ENCODE measurements at places on chromosomes 7 and 10.

DNA sequence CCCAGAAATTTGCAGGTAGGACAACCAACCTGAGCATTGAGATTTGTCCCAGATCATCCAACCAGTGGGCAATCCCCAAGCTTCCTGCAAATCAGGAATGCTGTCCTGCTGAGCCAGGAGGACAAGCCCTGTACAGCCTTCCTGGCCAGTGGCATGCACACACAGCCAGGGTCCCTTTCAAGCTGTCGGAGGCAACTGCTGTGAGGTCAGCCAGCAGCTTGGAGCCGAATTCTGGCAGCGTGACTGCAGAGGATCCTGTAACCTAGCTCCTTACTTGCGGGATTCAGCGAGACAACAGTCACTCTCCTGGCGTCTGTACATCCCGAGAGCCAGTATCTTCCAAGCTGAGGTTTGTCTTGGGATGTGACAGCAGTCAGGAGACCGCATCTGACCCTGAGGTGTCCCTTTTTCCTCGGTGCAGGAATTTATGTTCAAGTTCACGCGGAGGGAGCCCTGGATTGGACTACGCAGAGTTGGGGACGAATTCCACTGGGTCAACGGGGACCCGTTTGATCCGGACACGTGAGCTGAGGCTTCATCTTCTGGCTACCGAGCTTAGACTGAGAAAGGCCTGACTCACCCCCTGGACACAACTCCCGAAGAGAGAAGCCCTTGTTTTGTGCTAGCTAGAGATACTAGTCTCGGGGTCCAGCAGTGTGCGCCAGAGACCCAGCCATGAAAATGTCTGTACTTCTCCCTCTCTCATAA is 18.3 kb downstream of the CLEC2L start:
- no peak for DNase-seq

DNA sequence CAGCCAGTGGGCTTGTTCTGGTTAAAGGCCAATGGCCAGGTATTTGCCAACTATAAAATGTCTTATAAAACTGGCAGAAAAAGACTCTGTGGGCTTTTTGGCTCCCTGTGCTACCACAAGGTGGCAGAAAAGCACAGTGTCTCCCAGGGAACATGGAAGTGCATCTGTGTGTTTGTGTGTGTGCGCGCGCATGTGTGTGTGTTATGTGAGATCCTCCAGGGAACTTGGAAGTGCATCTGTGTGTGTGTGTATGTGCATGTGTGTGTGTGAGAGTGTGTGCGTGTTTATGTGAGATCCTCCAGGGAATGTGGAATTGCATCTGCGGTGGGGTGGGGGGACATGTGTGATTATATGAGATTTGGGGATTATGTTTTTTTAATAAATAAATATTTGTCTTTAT is 30.2 kb upstream of the ABI1 start:
- no peak for DNase-seq

DNA sequence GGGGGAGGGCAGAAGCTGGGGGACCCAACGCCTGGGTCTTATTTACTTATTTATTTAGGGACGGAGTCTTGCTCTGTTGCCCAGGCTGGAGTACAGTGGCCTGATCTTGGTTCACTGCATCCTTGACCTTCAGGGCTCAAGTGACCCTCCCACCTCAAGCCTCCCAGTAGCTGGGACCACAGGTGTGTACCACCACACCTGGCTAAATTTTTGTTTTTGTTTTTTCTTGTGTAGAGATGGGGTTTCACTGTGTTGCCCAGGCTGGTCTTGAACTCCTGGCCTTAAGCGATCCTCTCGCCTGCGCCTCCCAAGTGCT is 1.7 kb upstream of the MOGAT3 start:
- no peak for DNase-seq

- DNase-seq: peak; percentile 77
Observed at GRCh38 chr10:103712898-103713498, 142.4 kb downstream of the SH3PXD2A start.

DNA sequence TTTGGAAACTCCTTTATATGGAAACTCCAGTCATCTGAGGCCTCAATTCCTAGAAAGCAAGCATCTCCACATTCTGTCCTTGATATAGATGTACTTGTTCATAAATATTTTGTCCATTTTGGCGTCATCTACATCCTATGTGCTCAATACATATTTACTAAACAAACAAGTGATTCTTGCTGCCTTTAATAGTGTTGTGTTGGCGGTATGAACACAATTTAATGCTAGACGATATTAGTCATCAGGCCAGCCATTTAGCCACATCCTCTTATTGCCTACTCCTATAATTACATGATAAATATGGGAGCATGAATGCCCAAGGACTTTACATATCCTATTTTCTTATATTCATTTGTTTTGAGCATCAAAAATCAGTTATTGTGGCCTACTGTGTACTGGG is 18.5 kb upstream of the IFRD1 start:
- DNase-seq: no peak

Measured in stimulated activated CD4-positive, alpha-beta T cell treated with anti-CD3 and anti-CD28 coated beads, Interleukin-1b, Interleukin-23, amount 100 ng/mL, for 4 hours (primary cell).